Fibroblast of lung (primary cell): ENCODE measurements at places on chromosomes 6 and 20. TPM values are rescaled to one million over a fixed set of nuclear protein-coding genes. Genes with fewer than 3 reads are reported as not detected.
A peak's percentile ranks its signal among the peaks of the same experiment; 100 is the strongest.

The MAP3K5 gene
- total RNA-seq, result 45.2 and 62.6 TPM in 2 replicates

The EPPIN gene
- not detected in 2 replicates for total RNA-seq

The CYP24A1 gene
- total RNA-seq, result 0.26 TPM in 1 of 2 replicates, not detected in the other

The FAM162B gene
- total RNA-seq, result 13.1 and 16.2 TPM in 2 replicates

- no peak for DNase-seq
Observed at GRCh38 chr6:117298941-117299340, 33.6 kb downstream of the VGLL2 start.

The CAGE1 gene
- total RNA-seq, result under 0.01 and 0.17 TPM in 2 replicates

The RIPOR2 gene
- total RNA-seq, result 0.51 and 3.6 TPM in 2 replicates

- peak; percentile 11 for DNase-seq
Observed at GRCh38 chr20:63895952-63896263, 982 bp downstream of the DNAJC5 start.

DNA sequence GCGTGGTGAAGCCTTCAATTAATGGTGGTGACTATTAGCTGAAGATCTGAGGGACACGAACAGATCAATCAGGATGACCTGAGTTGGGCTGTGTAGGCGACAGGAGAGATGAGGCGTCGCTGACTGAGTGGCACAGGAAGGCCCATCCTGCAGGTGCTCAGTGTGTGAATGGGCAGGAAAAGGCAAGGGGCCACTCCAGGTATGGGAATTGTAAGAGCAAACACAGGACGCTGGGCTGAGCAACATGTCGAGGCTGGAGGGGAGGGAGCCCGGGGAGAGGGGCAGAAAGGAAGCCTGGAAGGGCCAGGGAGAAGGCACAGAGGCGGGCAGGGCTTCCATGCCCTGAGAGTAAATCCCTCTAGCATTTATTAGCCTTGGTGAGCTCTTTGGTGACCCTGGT lies 151.0 kb downstream of the VEGFA start:
- DNase-seq, result no peak

The TTI1 gene
- total RNA-seq, result 15.9 and 20.0 TPM in 2 replicates

DNA sequence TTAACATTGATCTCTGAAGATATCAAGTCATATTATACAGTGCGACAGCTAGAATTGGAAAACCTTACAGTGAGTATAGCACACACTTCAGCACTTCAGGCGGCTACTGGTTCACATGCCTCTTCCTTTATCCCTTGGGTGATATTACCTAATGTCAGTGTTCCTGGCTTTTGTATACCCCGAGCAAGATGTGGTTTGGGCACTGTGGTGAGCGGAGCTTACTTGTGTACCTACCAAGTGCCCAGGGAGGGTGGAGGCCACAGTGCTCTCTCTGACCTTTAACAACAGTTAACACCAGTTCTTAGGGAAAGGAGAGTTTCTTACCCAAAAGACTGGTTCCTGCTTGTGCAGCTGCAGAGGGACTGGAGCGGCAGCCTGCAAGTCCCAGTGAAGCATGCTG lies 64.4 kb downstream of the PTPN1 start:
- DNase-seq, result no peak

DNA sequence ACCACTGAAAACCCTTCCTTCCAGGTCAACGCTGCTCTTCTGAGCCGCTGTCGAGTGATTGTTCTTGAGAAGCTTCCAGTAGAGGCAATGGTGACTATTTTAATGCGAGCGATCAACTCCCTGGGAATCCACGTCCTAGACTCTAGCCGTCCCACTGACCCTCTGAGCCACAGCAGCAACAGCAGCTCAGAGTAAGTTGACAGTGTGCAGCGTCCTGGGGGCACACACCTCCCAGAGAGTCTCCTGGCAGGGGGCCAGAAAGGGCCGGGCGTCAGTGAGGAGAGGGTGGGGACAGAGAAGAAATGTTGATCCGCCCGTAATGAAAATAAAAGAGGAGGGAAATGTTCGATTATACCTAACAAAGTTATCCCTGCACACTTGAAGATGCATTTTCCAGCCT lies 5.0 kb downstream of the WRNIP1 start:
- no peak for DNase-seq

DNA sequence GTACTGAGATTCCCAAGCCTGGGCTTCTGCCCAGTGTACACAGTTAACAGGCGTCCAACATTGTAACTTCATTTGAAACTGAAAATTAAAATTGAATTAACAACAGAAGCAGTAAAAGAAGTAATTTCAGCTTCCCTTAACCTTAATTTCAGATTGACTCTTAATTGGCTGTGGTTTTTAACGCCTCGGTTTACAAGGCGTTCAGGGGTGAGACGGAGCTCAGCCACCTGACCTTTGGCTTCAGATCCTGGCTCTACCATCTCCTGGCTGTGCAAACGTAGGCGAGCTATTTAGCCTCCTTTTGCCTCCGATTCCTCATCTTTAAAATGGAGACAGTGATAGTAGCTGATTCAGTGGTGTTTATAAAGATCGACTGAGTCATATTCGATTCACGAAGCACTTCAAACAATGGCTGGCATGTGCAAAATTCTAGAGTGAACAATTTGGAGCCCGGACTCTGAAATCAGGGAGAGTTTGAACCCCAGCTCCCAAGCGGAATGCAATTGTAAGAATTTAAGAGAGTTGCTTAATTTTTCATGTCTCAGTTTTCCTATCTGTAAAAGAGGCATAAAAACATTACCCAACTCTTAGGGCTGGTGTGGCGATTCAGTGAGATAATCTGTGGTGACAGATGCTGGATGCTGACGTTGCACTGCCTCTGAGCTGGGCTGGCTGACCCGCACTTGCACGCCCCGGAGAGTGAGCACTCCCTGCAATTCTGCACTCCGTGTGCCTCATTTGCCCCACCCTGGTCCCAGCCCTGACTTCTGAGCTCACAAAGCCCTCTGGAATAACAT lies 23.5 kb upstream of the OCSTAMP start:
- DNase-seq, result peak; percentile 16

The SOBP gene
- total RNA-seq, result 5.6 and 6.3 TPM in 2 replicates

GRCh38 chr6:89745716-89746115 lies 73.9 kb downstream of the MDN1 start:
- DNase-seq, result no peak

The MUCL3 gene
- total RNA-seq, result not detected in 2 replicates

DNA sequence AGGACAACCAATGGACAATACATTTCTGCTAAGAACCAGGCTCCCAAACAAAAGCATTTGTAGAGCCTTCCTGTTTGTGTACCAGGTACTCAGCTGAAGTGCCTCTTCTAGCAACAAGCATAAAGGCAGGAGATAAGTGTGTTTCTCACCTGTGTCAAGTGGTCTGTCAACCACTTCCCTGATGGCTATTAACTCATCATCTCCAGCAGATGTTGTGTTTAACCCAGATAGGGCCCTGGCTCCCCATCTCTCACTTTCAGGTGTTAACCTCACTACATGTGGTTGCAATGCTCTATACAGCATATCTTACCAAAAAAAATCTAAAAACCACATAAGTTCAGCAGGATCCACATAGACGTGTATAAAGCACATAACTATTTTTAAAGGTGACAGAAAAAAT lies 9.6 kb upstream of the IL17A start:
- no peak for DNase-seq

The ANKEF1 gene
- 2.3 and 3.5 TPM in 2 replicates for total RNA-seq

The ZKSCAN8 gene
- 16.2 and 21.6 TPM in 2 replicates for total RNA-seq

DNA sequence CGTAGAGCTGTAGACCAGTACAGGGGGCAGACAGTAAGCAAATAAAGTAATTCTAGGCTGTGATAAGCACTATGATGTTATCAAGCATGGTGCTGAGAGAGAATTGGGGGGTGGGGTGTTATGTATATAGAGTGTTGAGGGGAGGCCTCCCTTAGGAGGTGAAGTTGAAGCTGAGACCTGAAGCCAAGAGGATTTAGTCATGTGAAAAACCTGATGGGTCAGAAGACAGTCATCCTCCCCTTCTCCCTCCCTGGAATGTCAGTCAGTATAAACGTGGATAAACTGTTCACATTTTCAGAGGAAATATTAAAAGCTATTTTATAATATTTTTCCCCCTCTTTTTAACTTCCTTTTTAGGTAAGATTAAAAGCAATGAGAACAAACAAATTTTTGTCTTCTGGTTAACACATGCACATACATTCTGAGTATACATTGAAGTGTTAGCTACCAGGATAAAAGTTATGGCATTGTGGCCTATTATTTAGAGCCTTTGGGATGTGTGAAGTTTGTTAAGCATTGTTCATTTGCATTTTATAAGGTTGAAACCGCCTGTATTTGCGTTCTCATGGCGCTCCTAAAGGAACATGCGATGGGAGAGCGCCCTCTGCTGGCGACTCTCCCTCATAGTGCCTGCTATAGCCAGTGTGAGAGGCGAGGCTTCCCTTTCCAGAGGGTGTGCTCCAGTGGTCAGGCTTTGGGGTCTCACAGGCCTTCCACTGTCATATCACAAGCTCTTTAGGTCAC lies 35.4 kb upstream of the MAPK13 start:
- DNase-seq, result peak; percentile 56

GRCh38 chr20:44594730-44595129 lies 12.4 kb downstream of the PKIG start:
- peak; percentile 81 for DNase-seq

GRCh38 chr6:65546894-65547293 lies 160.1 kb downstream of the EYS start:
- DNase-seq, result no peak

DNA sequence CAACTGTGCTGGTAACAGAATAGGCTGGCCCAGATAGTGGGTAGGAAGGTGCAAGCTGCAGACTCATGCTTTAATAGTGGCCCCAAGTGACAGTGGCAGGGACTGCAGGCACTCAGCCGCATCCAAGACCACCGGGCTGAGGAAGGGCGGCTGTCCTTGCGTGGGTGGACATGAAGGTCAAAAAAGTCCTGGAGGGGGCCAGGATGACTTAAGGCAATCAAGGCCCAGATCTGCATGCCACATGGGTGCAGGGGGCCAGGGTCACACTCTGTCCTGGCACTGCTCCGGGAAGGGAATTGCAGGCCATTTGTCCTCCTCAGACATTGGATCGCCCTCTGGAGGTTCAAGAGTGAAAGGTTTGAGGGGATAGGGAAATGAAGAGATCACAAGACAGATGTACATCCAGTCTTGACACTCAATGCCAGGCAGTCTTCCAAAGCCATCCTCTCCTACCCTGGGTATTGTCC lies 10.4 kb upstream of the VNN2 start:
- no peak for DNase-seq

GRCh38 chr6:67698534-67698933 lies 936.5 kb upstream of the ADGRB3 start:
- peak; percentile 60 for DNase-seq

The PRDM13 gene
- not detected in 2 replicates for total RNA-seq

The HLA-DRB5 gene
- not detected in 2 replicates for total RNA-seq

GRCh38 chr6:124028117-124028516 lies 224.5 kb downstream of the NKAIN2 start:
- DNase-seq, result no peak

The TFAP2C gene
- total RNA-seq, result not detected in 2 replicates
